ENCODE measurements at places on chromosomes 16 and 17. TPM values are rescaled to one million over a fixed set of nuclear protein-coding genes. Genes with fewer than 3 reads are reported as not detected.

Gene LGALS9C
- total RNA-seq, result not detected

Gene PYY
- total RNA-seq, result not detected

Gene CLEC10A
- total RNA-seq, result not detected

Gene VKORC1
- 93.5 TPM for total RNA-seq

Gene SLC46A1
- total RNA-seq, result 1.8 TPM

Gene COX6A2
- total RNA-seq, result not detected

Gene CES4A
- total RNA-seq, result 5.4 TPM

Gene SCPEP1
- 49.4 TPM for total RNA-seq

Gene EFCAB13
- total RNA-seq, result 8.3 TPM

Gene CASKIN1
- total RNA-seq, result 0.58 TPM

Gene ABCC3
- 2.1 TPM for total RNA-seq

Gene RAMP2
- 106 TPM for total RNA-seq

Gene MYL4
- 2.0 TPM for total RNA-seq

Gene AURKB
- total RNA-seq, result 104 TPM

Gene CARD14
- total RNA-seq, result not detected

Gene TUBB3
- 164 TPM for total RNA-seq

Gene GUCY2D
- total RNA-seq, result not detected

Gene SLC12A3
- total RNA-seq, result not detected

Gene LRRC45
- 22.9 TPM for total RNA-seq

Gene PITPNM3
- total RNA-seq, result 0.76 TPM

Gene MMP25
- total RNA-seq, result 0.21 TPM

Gene ARL5C
- not detected for total RNA-seq

Gene VMO1
- not detected for total RNA-seq

Gene CCL23
- not detected for total RNA-seq

Gene CCL5
- not detected for total RNA-seq

Gene ZG16
- total RNA-seq, result not detected

Gene OMG
- total RNA-seq, result not detected
